MCF 10A (cell line): ENCODE measurements at places on chromosomes 12 and 14.
A peak's percentile ranks its signal among the peaks of the same experiment; 100 is the strongest.

- DNase-seq: no peak
Observed at GRCh38 chr14:35320472-35320871, 28.3 kb downstream of the PSMA6 start.

DNA sequence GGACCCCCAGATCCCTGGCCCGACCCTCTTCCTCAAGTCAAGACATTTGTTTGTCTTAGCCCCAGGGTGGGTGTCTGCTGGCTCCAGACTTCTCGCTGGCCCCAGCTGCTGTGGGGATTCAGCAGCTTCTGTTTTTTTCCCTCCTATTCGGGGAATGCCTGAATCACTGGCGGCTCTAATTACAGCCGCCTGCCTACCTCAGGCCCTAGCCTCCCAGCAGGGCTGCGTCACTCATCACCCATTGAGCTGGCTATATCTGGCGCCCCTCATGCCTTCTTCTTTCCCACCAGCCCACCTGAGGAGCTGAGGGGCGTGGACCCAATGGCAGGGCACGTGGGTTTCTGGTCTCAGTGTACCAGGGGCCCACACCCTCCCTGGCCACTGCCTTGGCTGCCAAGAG lies 10.1 kb downstream of the KRT80 start:
- DNase-seq: peak; percentile 84

GRCh38 chr12:13749389-13749788 lies 232.0 kb downstream of the GRIN2B start:
- DNase-seq: no peak

DNA sequence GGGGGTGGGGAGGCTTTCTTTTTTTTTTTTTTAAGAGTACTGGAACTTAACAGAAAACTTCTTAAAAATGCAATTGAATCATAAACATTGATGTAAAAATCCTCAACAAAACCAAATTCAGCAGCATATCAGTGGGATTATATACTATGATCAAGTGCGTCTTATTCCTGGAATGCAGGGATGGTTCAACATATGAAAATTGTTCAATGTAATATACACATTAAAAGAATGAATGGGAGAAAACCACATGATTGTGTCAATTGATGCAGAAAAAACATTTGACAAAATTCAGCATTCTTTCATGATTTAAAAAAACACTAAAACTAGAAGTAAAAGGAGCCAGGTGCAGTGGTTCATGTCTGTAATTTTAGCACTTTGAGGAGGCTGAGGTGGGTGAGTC lies 41.2 kb upstream of the CCT2 start:
- no peak for DNase-seq

- peak; percentile 71 for DNase-seq
Observed at GRCh38 chr14:35333797-35334743, 41.9 kb downstream of the PSMA6 start.

DNA sequence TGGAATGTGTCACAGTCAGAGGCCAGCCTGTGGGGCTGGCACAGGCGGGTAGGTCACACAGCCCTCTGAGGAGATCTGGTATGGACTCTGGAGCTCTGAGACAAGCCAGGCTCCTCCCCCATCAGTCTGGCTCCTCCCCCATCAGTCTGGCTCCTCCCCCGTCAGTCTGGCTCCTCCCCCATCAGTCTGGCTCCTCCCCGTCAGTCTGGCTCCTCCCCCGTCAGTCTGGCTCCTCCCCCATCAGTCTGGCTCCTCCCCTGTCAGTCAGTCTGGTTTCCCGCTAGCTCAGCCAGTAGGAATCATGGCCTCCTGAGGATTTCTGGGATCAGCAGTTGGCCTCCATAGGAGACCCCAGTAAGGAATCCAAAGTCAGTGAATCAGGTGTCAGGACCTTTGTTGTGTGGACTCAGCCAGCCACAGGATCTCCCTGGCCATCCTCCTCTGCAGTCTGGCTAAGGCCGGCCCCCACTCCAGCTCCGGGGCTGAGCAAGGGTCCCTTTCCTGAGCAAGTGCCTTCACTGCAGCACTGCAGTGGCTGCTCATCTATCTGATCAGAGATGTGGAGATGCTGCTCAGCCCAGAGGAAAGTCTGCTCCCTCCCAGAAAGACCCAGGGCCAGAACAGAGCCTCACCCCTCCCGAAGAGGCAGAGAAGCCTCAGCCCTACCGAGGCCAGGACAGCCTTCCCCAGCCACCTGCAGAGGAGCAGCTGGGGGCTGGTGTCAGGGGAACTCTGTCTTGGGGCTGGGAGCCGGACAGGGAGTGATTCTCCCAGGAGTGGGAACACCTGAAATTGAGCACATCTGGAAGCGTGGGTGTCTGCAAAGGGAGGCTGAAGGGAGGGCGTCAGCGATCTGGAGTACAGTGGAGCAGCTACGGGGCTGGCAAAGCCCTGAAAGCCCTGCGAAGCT lies 35.7 kb downstream of the IQSEC3 start:
- DNase-seq: no peak

- peak; percentile 13 for DNase-seq
Observed at GRCh38 chr14:40197344-40197743, 765.1 kb upstream of the FBXO33 start.

GRCh38 chr12:19390051-19390598 lies 49.2 kb upstream of the AEBP2 start:
- DNase-seq: no peak

- no peak for DNase-seq
Observed at GRCh38 chr12:2574355-2574935, 220.3 kb upstream of the FKBP4 start.

DNA sequence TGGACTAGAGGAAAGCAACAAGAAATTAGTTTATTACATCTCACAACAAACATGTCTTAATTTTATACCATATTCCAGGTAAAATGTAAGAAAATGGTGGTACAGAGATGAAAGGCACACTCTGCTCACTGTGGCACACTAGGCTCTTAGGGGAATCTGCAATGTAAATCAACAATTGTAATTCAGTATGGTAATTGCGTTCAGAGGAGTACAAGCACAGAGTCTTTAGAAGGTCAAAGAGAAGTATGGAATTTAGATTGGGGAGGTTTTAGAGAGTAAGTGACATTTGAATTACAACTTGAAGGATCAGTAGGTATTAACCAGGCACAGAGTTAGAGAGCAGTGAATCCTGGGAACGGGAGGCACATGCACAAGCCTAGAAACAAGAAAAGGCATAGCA lies 694.0 kb upstream of the USP15 start:
- no peak for DNase-seq

- DNase-seq: no peak
Observed at GRCh38 chr12:55448825-55449224, 4.9 kb downstream of the OR6C2 start.

- no peak for DNase-seq
Observed at GRCh38 chr12:42145197-42145549, 499 bp upstream of the GXYLT1 start.

- no peak for DNase-seq
Observed at GRCh38 chr14:95359994-95360826, 40.5 kb upstream of the CLMN start.

DNA sequence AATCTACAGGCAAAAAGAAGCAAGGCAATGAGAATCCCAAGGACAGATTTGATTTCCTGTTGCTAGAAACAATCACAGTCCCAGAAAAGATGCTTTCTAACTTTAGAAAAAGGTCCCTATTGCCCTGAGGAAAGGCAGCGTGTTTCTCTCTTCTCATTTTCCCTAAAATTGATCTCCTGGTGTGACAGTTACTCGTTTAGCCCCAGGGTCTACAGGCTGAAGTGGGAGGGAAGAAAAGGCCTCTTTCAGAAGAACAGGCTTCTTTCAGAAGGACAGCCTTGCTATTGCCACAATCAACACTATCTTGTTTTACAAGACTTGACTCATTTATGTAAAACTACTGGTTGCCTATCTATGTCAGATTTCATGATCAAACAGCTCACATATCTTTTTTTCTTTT lies 121.8 kb upstream of the OR4E1 start:
- DNase-seq: no peak

- no peak for DNase-seq
Observed at GRCh38 chr12:124370851-124371250, 76.0 kb downstream of the RFLNA start.

- no peak for DNase-seq
Observed at GRCh38 chr12:102958830-102959176, 1.3 kb downstream of the ASCL1 start.

DNA sequence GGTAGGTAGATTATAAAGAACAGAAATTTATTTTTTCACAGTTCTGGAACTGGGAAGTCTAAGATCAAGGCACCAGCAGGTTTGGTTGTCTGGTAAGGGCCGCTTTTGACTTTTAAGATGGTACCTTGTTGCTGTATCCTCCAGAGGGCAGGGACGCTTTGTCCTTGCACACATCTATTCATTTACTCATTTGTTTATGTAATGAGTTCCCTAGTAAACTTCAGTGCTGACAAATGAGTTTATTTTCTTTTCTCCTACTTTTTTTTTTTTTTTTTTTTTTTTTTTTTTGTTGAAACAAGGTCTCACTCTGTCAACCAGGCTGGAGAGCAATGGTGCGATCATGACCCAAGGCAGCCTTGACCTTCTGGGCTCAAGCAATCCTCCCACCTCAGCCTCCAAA lies 195.7 kb downstream of the FBXL14 start:
- DNase-seq: peak; percentile 21

DNA sequence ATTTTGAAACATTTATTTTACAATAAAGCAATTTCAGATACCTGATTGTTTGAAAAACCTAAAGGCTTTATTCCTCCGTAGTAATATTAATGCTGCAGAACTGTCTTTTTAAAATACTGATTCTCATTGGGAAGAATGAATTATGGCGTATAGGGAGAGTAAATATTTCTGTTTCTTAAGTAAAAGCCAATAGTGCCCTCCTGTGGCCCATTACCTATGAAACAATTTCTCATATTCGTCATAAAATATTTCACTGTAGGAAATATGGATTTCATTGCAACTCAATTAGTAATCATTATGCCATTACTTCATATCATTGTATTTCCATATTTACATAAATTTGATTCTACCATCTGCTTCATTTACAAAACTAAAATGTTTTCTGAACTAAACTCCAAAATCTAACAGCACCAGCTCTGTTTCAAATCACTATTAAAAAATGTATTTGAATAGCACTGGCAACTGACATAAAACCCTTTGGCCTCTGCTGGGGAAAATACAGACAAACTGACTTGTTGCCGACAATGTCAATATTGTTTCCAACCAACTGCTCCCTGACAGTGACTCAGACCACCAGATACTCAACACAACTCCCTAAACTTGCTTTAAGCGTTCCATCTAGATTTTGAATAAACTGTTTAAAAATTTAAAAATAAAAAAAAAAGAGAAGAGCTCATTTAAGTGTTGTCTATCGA lies 290.3 kb downstream of the NAV3 start:
- peak; percentile 51 for DNase-seq

GRCh38 chr12:63151623-63152320 lies 771 bp upstream of the AVPR1A start:
- peak; percentile 51 for DNase-seq

- DNase-seq: no peak
Observed at GRCh38 chr12:98253207-98254037, 262.0 kb upstream of the TMPO start.

DNA sequence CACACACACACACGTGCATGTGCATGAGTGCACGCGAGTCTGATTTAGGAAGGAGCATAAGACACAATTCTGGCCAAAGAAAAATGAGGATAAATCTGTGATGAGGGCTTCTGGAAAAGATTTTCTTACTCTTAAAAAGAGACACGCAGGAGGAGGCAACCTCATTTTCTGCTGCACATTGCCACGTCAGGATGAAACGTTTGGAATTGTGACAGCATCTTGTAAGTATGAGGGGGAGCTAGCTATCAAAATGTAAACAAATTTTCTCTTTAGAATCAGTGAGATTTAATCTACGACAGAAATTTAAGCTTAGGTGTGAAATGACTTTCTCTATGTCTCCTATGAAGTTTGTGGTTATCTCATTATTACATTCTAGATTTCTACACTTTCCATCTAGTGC lies 31.1 kb upstream of the NUBPL start:
- DNase-seq: no peak

DNA sequence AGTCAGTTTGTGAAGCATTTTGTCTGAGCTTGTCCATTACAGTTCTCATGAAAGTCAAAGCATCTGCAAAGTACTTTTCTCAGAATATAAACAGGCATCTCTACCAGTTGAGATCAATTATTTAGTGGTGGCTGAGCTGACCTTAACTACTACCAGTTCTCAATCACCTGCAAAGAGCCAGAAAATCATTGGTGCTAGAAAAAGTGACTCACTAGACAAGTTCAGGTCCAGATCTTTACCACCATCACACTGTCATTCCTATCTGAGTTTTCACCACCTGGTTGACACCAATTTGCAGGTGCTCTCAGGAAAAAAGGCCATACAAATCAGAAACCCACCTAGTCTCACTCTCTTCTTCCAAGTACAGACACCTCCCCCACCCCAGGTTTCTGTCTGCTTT lies 33.3 kb downstream of the ITPR2 start:
- no peak for DNase-seq

- peak; percentile 13 for DNase-seq
Observed at GRCh38 chr12:113831016-113831415, 135.1 kb downstream of the RBM19 start.

DNA sequence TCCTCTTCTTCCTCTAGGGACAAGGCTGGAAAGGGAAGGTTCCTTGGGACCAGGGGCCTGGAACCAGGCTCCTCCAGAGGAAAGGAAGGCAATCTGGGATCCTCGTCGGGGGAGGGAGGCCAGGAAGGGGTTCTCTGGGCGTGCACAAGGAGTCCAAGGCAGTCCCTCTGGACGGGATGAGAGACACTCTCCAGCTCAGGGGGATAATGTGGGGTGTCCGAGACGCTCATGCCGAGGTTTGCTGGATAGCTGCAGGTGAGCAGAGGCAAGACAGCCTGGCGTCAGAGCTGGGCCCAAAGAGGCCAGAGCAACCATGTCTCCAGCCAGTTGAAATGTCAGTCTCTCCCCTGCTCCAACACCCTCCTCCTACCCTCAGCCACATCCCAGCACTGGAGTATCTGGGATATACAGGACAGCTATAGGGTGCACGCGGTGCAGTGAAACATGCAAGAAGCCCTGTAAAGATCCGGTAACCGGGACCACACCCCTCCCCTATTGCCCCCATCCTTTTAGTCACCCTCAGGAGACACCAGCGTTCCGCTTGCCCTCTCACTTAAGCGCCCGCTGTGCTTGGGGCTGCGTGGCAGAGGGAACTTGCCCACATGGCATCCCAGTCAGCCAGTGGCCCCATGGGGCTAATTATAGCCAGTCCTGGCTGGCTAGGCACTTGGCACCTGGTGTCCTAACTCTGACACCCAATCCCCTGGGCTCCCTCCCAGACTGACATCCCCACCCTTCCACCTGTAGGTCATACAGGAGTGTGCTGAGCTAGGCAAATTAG lies at the start of gene KLHL33:
Gene KLHL33 (minus strand): TSS at position 585 of the 781 bp plus-strand sequence. CDS start 355 bp downstream, at position 230.
- DNase-seq: no peak

DNA sequence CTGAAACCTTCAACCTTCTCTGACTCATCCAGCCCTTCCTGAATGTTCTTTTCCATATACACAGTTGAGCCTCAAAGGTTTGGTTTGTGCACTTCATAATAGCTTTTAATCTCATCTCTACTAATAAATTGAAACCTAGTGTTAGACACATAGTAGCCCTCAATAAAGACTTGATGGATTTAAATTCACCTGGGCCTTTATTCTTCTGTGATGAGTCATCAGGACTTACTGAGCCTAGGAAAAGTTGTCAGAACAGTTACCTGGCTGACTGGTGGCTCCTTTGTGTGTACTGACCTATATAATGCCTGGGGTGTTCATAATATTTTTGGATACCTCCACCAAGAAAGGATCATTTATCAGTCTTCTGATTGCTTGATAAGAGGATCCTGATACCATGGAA lies 86.4 kb upstream of the NTF3 start:
- no peak for DNase-seq
